Tongue (tissue), 3 donors: ENCODE measurements at places on chromosomes 7 and 10.

DNA sequence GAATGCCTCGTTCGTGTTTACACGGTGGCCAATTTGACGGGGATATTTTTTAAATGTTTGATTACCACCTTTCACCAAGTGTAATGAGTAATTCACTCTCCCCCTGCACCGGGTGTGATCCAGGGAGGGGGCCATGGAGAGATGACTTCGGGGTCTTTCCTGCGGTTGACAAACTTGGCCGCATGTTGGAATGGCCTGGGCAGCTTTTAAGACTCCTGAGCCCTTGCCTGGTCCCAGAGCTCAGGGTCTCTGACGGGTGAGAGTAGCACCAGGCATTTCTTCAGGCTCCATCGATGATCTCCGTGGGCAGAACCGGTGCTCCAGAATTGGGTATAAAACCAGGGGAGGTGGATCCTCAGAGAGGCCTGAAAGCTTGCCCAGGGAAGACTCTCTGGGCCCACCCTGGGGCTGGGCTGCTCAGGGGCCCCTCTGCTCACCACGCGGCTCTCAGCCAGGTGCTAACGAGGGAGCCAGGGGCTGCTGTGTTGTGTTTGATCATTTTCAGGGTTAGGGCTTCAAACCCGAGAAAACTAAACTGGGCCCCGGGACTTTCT is 882 bp downstream of the ZNF282 start:
- peak; percentile 18 for DNase-seq

DNA sequence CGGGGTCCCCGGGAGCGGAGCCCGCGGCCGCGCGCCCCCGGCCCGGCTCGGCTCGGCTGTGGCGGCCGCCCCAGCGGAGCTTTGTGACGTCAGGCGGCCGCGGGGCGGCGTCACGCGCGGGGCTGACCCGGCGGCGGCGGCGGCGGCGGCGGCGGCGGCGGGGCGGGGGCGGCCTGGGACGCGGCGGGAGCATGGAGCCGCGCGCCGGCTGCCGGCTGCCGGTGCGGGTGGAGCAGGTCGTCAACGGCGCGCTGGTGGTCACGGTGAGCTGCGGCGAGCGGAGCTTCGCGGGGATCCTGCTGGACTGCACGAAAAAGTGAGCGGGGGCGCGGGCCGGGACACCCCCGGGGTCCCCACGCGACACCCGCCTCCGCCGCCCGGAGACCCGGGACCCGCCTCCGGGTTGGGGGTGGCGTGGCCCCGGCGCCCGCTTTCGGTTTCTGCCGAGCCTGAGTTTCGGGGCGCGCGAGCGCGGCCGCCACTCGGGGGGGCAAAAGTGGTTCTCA is at the start of gene PWWP2B:
Gene PWWP2B, plus strand, starts transcription at position 165 of the 506 bp plus-strand sequence. Its CDS starts 27 bp downstream, at position 192.
- peak; percentile 55 for DNase-seq

- DNase-seq, result no peak
These were observed 274.3 kb upstream of the PODXL start for GRCh38 chr7:131830681-131831080.

GRCh38 chr10:102140218-102140617 is 7.4 kb downstream of the PPRC1 start:
- DNase-seq, result no peak

DNA sequence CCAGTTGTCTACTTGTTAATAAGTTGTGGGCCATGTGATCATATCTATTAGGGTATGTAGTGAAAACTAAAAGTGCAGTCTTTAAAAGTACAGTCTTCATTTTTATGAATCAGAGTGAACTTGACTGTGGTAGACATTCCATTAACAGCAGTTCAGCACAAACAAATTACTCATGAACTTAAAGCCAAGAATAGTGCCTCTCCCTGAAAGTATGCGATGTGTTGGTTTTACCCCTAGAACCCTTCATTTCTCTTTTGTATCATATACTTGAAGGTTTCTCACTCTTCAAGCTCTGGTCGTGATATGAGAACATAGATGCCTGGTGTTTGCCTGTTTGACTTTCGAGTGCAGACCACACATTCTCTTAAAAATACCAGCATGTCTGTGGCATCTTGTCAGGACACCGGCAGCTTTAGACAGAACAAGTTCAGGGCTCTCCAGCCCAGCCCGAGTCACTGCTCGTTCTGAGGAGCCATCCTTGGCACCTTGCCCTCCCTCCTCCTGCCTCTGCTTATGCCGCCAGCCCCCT is 159.3 kb downstream of the LCOR start:
- peak; percentile 16 for DNase-seq

- peak; percentile 96 for DNase-seq
These were observed 19.3 kb downstream of the TCAF1 start for GRCh38 chr7:143882604-143883078.

DNA sequence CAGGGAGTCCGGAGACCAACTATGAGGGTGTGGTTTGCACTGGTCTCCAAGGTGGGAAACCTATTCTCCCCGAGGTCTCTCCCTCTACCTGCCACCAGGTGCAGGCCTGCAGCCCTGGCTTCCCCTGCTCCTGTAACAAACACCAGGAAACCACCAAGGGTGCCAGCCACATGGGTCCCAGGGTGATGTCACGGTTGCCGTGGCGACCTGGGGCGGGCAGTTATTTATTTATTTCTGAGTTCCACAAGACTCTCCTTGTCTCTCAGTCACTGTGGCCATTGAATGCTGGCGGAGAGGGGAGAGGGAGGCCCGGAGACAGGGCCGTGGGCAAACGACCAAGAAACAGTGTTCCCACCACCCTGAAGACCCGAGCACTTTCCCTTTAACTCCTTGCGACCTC is 27.0 kb downstream of the MMD2 start:
- DNase-seq, result peak; percentile 65

- DNase-seq, result no peak
These were observed 56.0 kb upstream of the ST8SIA6 start for GRCh38 chr10:17510242-17510908.

- DNase-seq, result no peak
These were observed 22.0 kb upstream of the PSMG3 start for GRCh38 chr7:1591876-1592275.

GRCh38 chr10:132943058-132943790 is 854 bp upstream of the CFAP46 start:
- DNase-seq, result no peak

GRCh38 chr7:105596866-105597265 is 15.6 kb upstream of the EFCAB10 start:
- no peak for DNase-seq

- DNase-seq, result peak; percentile 93
These were observed 9.4 kb upstream of the PSAP start for GRCh38 chr10:71860243-71861029.

DNA sequence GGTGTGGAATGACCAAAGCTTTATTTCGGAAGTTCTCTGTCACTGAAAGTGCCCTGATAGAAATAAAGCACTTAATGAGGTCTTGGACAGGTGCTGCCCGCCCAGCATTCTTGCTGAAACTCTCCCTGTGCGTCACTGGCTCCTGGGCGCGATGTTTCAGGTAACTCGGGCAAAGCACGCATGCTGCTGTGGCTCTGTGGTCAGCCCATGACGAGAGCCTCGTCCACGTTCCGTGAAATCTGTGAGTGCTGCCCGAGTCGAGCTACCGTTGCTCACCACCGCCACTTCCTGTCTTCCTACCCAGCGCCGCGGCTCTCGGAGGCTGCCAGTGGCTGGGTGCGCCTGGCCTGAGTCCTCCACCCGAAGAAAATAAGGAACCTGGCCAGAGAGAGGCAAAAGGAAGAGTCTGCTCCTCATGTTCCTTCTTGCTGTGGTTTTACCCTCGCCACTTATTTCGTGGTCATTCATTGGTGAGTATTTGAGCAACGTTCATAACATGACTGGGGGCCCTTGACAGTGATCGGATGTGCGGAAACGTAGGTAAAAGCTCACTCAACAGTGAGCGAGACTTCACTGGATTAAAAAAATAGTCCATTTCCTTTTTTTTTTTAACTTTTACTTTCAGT is 95.5 kb downstream of the MAP3K8 start:
- peak; percentile 22 for DNase-seq

DNA sequence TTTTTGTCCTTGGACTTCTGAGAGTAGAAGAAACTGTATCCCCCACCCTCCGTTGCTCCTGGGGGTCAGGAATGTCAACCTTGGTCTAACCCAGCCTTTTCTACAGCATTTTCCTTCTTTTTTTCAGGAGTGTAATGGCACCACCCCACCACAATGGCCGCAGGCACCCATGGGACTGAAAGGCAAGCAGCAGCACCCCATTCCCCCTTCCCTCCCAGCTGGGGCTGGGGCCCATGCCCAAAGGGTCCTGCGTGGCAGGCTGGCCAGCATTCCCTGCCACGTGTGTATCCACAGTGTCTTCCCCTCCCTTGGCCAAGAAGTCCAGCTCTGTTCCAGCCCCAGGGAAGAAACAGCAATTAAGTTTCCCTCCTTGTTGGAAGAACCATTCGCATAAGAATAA is 106.9 kb downstream of the ZPBP start:
- DNase-seq, result no peak

DNA sequence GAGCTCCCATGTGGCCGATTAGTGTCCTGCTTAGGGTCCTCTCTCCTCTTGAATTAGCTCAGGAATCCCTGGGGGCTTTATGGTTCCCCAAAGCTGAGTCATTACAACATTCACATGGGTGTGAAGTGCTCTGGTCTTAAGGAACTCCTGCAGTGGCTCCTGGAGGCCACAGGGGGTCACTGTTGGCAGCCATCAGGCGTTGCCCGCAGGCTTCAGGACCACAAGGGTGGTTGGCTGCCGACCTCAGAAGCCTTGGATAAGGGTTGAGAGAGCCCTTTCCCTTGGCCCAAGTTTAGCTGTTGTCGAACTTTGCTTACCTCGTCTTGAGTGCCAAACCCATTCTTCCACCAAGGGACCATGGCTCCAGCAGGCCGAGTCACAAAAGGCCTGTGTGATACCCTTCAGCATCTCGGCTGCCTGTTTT is 61.7 kb downstream of the SH2D4B start:
- DNase-seq, result peak; percentile 68

DNA sequence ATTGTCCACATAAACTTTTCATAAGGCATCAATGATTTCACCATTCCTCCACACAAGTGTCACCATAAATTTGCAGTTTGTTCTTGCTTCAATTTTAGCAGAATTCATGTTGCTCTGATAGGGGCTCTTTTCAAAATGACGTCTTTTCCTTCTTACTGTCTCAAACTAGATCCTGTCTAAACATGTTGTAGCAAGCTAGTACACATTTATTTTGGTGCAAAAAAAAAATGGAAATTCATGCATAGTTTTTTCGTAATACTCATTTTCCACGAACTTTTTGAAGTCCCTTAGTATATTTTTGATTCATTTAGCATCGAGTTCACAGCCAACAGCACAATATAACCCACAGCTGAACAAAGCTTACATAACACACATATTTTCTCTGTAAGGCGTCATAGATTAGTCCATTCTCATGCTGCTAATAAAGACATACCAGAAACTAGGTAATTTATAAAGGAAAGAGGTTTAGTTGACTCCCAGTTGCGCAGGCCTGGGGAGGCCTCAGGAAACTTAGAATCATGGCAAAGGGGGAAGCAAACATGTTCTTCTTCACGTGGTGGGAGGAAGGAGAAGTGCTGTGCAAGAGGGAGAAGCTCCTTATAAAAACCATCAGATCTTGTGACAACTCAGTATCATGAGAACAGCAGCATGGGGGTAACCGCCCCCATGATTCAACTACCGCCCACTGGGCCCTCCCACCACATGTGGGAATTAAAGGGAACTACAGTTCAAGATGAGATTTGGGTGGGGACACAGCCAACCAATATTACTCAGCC is 301.5 kb downstream of the CCDC3 start:
- DNase-seq, result no peak

GRCh38 chr10:120336911-120337540 is 120.0 kb upstream of the PLPP4 start:
- peak; percentile 64 for DNase-seq

DNA sequence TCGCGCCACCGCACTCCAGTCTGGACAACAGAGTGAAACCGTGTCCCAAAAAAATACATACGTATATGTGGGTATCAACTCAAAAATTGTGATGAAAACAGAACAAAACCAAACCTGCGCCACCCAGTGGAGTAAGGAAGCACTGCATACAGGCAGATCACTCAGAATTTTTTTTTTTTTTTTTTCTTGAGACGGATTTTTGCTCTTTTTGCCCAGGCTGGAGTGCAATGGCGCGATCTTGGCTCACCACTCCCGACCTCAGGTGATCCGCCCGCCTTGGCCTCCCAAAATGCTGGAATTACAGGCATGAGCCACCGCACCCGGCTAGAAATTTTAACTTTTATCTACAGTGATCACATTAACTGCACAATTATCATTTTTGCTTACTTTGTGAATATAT is 9.1 kb upstream of the TMEM236 start:
- peak; percentile 67 for DNase-seq

GRCh38 chr10:31215052-31215451 is 104.0 kb upstream of the ZEB1 start:
- DNase-seq, result no peak

GRCh38 chr10:100163704-100164621 is 21.9 kb downstream of the ERLIN1 start:
- no peak for DNase-seq

- DNase-seq, result no peak
These were observed 42.3 kb upstream of the MDFIC start for GRCh38 chr7:114879554-114879953.

DNA sequence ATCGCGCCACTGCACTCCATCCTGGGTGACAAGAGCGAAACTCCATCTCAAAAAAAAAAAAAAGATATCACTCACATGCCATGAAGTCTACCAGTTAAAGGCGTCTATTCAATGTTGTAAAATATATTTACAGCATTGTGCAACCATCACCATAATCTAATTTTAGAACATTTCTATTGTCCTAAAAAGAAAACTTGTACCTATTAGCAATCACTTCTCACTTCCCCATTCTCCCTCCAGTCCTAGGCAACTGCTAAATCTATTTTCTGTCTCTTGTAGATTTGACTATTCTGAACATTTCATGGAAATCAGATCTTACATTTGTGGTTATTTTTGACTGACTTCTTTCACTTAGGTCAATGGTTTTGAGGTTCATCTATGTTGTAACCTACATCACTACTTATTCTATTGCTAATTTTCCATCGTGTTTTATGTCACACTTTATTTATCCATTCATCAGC is 25.2 kb upstream of the OTUD1 start:
- DNase-seq, result no peak

DNA sequence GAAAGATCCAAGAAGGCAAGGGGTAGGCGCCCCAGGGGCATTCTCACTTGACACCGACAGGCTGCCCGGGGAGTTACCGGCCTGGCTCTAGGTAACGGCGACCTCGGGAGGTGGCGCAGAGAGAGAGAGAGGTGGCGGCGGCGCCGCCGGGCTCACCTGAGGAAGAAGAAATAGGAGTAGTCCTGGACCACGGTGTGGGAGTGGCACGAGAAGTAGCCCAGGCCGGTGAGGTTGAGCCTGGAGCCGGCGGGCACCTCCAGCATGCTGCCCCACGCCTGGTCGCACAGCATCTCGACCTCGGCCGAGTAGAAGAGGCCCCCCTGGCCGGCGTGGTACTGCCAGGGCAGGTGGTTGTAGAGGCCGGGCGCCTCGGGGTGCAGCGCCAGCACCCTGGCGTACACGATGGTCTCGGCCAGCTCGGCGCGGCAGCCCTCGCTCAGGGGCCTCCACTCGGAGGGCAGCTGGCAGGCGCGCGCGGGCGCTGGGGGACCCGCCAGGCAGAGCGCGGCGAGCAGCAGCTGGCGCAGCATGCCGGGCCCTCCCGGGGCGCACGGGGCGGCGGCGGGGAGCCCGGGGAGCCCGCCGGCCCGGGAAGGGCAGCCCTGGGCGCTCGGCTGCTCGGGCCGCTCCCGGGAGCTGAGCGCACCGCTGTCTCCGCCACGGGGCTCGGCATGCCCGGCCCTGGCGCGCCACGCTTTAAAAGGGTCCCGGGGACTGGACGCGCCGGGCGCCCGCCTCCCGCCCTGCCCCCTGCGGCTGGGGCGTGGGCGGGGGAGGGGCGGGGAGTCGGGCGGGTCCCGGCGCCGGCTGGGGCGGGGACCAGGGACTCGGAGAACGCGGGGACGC is at the start of gene CCDC3:
Gene CCDC3, minus strand, starts transcription at position 673 of the 846 bp plus-strand sequence. Its CDS starts 143 bp downstream, at position 530.
- peak; percentile 70 for DNase-seq
